ENCODE measurements at places on chromosomes 1 and 21.
A peak's percentile ranks its signal among the peaks of the same experiment; 100 is the strongest.

DNA sequence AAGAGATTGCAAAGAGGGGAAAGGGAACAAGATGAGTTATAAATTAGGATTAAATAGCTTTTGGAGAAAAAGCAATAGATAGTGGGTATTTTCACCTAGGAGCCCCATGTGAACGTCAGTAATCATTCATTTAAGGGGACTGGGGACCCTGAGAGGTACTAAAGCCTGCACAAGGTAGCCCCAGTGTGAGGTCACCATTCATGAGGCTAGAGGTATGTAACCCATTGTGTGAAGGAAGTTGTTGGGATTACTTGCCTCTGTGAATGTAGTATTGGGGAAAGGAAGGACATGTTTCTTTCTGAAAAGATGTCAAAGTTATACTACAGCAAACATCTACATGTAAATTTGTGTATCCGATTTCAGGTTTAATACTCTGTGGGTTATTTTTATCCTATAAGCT, 276.8 kb downstream of the TBX15 start:
- DNase-seq = no peak

GRCh38 chr1:146035048-146035423, 13.5 kb upstream of the HJV start:
- DNase-seq = no peak

- no peak for DNase-seq
Measured at GRCh38 chr1:68459796-68460195, 10.0 kb upstream of the RPE65 start.

GRCh38 chr1:240098534-240098933, 6.9 kb downstream of the FMN2 start:
- DNase-seq = no peak

DNA sequence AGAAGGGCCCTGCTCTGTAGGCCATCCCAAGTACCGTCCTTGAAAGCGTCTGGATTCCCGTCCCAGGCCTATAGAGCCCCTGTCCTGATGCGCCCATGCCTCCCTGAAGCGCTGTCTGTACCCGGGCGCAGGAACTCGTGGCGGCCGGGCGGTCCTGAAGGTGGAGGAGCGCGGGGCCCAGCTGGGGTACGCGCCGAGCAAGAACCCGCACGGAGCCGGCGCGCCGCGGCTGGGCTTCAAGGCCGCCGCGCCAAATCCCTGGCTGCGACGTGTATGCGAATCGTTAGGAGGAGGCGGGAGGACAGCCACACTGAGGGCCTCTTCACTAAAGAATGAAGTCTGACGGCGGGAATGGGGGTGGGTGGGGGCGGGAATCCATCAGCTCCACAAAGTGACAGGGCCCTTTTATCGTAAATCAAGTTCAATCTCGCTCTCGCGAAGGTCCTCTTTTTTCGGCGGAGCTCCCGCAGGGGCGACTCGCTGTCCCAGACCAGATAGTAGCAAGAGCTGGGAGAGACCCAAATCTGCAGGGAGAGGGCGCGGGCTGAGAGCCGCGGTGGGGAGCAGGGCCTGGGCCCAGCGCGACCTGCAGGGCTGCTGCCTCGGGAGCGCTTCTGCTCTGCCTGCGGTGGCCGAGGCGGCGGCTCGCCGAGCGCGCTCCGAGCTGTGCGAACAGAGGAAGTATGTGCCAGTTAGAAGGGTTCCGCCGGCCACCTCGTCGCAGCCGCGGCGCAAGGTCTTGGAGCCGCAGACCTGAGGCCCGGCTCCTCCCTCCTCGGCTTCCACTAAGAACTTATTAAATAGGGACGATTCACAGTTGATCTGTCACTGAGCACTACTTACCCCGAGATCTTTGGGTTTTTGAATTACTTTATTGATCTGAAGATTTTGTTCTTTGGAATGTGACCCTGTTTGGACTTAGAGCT, 10.4 kb downstream of the BARHL2 start:
- no peak for DNase-seq

DNA sequence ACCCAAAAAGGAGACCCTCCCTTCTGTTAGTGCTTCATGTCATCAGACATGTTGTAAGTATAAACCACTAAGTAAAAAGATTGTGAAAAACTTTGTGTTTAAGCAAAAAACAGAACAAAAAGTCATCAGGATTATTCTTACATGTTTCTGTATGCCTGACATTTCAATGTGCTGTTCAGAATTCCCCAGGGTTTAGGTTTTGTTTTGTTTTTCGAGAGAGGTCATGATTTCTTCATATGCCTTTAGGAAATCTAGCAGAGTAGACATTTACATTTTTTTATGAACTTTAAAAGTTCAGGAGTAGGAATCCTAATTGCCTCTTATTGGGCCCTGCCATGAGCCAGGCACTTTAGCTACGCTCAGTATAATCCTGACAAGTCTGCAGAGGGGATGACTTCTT, 85.3 kb downstream of the VPS13D start:
- DNase-seq = no peak

DNA sequence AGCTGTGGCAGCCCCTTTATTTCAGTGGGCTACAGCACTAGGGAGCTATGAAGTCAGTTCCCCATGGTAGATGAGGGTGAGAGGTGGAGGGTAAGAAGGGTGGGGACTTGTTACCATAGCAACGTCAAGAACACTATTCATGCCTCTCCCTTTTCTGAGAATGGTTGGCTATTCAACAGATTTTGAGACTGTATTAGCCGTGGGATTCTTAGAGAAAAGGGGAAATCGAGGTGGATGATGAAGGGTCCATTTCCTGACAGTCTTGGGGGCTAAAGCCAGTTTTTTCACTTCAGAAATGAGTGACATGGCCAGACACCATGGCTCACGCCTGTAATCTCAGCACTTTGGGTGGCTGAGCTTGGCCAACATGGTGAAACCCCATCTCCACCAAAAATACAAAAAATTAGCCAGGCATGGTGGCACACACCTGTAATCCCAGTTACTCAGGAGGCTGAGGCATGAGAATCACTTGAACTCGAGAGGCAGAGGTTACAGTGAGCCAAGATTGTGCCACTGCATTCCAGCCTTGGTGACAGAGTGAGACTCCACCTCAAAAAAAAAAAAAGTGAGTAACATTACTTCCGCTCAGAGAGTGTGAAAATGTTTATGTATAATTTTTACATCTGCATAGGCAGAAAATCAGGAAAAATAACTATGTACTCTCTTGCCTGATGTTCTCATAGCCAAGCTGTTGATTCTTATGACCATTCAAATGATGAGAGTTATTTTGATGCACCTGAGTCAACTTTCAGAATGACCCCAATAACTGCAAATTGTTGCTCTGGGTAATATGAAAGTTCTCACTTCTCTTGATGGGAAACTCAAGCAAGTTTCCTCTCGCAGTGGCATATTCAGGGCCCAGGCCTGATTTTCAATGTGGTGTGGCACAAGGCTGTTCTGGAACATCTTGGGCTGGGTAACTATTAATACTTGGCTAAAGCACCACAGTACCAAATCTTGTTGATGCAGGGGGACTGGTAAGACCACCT, 23.2 kb upstream of the RGSL1 start:
- DNase-seq = no peak

DNA sequence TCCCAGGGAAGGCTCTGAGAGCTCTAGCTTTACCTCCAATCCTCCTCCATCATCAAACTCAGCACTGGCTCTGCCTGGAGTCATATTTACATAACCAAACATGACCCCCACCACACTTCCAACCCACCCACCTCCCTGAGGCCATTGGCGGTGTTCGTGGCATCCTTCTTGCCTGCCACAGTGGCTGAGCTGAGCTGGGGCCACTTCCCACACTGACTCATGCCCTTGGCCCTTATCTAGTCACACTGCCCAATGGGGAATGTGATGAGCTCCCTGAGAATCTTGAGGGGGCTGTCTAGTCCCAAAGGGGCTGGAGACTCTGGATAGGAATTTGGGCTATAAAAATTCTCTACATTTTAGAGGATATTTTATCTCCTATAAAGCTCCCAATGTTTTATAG, 230.9 kb upstream of the IRF2BP2 start:
- no peak for DNase-seq

- DNase-seq = no peak
Measured at GRCh38 chr1:180270530-180271271, 40.6 kb downstream of the LHX4 start.

DNA sequence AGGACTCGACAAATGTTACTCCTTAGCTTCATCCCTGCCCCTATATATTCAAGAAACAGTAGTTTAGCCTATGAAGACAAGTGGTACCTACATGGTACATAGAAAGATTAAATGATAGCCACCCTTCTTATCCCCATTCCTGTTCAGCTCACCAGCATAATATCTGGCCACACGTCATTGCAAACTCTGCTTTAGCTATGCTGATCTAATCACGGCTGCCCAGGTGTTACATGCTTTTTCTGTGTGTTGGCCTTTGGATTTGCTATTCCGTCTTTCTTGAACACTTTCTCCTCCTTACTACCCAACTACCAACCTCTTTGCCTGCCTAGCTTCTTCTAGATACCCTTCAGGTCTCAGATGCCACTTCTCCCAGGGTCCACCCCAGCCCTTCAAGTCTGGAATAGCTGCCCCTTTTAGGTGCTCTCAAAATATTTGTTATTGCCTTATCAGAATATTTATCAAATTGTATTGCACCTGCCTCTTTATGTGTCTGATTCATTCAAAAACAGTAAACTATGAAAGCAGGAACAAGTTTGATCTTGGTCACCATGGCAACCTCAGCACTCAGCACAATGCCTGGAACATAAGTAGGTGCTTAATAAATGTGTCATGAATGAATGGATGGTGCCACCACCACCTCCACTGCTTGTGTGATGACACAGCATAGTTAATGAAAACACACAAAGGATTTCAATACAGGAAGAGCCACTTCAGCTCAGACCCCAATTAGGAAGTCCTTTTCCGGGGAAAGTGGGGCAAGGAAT, 11.4 kb upstream of the DNASE2B start:
- no peak for DNase-seq

- DNase-seq = peak; percentile 23
Measured at GRCh38 chr1:203440771-203441170, 34.8 kb upstream of the PRELP start.

GRCh38 chr1:162040001-162040400, 16.3 kb upstream of the OLFML2B start:
- DNase-seq = no peak

DNA sequence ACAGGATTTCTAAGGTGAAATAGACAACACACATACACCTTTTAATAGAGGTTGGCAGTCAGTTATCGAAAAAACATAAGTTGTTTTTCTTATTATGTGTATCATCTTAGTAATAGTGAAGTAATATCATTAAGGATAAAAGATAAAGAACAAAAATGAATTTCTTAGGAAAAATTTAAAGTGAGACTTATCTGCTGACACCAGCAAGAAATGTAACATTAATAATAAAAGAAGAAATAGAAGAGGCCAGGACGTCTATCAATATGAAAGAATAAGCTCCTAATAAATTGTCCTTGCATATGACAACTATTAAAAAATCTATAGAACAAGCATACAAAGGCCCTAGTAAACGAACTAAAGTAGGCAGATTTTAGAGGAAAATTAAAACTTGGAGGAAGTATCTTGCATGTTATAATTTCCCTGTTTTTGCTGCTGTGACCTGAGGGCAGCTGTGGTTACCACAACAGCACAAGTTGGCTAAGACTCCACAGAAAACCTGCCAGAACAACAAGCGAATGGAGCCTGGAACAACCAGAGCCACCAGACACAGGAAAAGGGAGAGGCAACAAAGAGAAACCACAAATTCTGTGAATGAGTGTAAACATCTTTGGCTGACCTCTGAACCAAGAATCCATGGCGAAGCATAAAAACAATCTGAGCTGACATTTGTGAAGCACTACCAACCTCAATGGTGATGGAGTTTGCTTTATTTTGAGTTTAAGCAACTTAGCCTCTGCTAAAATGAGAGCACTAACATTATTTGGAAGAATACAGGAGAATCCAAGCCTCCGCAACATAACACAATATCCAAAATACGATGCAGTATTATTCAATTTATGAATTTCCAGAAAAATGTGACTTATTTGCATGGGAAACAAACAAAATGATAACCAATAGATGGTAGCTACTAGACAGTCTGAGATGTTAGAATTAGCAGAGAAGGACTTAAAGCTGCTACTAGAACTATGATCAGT, 207.5 kb downstream of the KCNT2 start:
- DNase-seq = no peak

DNA sequence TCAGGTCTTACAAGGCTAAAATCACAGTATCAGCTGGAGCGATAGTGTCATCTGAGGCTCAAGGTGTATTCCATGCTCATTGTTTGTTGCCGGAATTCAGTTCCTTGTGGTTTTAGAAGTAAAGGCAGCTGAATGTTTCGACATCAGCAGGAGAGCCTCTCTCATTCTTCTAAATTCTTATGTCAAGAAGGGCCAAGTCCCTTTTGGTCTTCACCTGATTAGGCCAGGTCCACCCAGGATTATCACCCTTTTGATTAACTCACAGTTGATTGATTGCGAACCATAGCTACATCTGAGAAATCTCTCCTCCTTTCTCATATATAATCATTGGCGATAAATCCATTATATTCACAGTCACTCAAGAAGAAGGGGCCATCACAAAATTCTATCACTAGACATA, 806.7 kb upstream of the PRMT6 start:
- no peak for DNase-seq

DNA sequence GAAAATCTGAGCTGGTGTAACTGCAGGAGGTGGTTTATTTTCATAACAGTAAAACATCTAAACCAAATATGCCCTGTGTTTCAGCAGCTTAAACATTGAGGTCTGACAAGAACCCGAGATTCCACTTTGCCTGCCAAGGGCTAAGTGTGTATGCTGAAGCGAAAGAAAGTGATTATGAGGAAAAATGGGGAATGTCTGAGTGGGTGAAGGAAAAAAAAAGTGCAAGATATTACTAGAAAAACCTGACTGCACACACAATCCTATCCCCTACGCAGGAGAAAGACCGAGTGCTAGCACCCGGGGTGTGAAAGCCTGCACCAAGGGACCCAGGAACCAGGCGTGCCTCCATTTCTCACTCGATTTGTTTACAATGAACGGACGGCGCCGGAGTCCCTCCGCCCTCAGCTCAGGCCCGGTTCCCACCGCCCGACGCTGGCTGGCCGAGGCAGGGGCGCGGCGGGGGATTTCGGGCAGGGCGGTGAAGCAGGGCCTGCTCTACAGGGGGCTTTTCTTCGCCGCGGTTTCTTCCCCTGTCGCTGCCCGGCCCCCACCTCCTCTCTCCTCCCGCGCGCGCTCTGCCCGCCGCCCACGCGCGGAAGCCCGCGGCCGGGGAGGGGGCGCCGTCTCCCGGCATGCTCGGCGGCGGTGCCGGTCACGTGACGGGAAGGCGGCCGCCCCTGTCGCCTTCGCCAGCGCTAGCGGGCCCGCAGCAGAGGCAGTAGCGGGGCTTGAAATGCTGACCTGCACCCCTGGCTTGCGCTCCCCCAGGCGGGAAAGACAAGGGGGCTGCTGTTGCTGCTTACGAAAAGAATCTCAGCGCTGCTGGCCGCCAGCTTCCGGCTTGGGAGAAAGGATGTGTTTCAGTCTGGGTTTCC, 35.9 kb downstream of the ITPKB start:
- DNase-seq = peak; percentile 65

- DNase-seq = no peak
Measured at GRCh38 chr1:51063121-51063520, 38.9 kb upstream of the C1orf185 start.

DNA sequence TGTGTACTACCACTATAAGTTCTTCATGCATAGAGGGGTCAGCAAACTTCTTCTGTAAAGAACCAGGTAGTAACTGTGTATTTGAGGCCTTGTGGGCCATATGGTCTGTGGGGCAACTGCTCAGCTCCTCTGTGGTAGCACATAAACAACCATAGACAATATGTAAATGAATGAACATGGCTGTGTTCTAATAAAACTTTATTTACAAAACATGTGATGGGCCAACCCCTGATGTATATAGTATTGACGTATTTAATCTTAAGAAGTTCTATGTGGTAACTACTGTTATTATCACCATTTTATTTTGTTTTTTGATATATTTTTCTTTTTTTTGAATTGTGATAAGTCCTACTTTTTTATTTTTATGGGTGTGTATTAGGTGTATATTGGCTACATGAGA, 15.4 kb downstream of the TRAF5 start:
- DNase-seq = no peak
